GM12878 (cell line): ENCODE measurements at places on chromosomes 4 and X. TPM values are rescaled to one million over a fixed set of nuclear protein-coding genes. Genes with fewer than 3 reads are reported as not detected.

DNA sequence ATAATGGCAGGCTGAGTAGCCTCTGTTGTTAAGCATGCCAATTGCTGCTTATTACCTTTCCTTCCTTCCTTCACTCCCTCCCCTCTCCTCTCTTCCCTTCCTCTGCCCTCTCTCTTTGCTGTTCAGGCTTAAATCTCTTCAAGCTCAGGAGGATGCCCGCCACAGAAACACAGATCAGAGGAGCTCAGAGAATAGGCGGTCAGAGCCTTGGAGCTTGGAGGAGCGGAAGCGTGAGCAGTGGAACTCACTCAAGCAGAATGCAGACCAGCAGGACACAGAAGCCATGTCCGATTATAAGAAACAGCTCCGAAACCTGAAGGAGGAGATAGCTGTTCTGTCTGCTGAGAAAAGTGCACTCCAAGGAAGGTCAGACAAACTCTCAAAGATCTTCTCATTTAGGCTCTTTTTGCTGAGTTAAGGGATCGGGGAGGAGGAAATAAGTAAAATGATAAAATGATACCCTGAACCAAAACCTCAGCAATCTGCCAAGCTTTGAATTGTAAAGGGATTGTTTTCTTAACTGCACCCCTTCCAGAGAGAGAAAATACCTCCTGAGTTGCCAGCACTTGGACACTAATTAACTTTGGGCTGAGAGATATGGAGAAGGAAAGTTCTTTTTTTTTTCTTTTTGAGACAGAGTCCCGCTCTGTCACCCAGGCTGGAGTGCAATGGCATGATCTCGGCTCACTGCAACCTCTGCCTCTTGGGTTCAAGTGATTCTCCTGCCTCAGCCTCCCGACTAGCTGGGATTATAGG is 20.9 kb downstream of the SPATA18 start:
- DNase-seq, result no peak

DNA sequence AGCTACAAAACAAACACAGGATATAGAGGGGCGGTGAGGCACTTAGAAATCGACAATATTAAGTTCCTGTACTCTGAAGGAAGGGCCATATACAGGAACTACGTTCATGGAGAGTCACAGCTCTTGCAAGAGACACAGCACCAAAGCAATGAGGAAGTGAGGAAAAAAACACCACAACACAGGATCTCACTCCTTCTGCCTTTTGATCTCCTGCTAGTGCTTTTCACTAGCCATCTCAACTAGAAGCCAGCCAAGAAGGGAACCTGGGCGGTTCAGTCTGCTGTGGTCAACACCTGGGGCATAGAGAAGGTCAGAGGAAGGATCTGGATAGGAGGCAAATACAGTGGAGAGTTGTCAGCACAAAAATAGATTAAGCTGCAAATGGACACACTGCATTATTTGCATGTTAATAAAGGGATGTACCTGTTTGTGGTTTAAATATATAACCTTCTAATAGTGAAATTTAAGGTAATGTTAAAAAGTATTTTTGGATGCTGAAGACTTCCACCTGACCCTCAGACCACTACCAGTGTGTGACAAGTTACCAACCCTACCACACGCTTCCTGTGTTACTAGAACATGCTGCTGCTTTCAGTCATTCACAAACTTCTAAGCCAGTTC is 104.6 kb downstream of the DTHD1 start:
- DNase-seq, result peak; percentile 63

- no peak for DNase-seq
Measured at GRCh38 chr4:152972821-152973628, 36.9 kb downstream of the FHDC1 start.

DNA sequence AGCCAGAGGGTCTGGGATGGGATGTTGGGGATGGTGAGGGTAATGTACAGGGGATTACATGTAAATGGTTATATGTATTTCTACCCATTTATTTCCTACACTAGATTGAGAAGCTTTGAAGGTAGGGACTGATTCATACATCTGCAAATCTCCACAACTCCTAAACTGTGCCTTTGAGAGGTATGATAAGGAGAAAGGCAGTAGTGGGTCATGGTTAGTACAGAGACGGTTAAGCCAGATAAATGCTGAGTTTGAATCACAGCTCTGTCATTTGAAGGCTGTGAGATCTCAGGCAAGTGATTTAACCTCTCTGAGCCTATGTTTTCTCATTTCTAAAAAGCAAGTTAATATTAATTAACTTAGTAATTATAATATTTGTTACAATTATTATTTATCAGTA is 29.3 kb upstream of the IL21 start:
- DNase-seq, result no peak

DNA sequence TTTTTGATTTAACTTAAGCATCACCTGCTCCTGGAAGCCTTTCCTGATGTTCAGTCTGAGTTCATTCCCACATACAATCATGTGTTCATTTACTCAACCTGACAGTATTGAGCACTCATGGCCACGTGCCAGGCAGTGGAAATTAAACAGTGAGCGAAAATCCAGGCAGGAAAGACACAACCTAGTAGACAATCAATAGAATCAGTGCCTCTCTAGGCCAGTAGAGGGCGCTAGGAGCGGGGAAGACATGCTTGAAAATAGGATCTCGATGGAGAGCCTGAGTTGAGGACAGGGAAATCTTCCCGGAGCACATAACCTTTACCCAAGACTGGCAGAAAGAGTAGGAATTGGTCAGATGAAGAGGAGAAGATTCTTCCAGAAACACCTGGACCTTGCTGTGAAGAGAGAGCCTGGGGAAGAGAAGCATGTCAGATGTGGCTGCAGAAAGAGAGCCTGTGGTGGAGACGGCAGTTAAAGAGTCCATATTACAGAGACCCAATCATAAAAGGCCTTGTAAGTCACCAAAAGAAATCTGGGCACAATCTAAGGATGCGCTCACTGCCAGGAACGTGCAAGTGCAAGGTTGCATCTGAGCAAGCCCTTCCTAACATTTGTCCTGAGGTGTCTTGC is 103.5 kb downstream of the LDB2 start:
- DNase-seq, result no peak

Gene CDS1
- total RNA-seq, result 0.05 TPM in 1 of 2 replicates, not detected in the other

Gene WFS1
- 4.1 and 4.6 TPM in 2 replicates for total RNA-seq
